ENCODE measurements at places on chromosomes 12 and 14.
A peak's percentile ranks its signal among the peaks of the same experiment; 100 is the strongest.

DNA sequence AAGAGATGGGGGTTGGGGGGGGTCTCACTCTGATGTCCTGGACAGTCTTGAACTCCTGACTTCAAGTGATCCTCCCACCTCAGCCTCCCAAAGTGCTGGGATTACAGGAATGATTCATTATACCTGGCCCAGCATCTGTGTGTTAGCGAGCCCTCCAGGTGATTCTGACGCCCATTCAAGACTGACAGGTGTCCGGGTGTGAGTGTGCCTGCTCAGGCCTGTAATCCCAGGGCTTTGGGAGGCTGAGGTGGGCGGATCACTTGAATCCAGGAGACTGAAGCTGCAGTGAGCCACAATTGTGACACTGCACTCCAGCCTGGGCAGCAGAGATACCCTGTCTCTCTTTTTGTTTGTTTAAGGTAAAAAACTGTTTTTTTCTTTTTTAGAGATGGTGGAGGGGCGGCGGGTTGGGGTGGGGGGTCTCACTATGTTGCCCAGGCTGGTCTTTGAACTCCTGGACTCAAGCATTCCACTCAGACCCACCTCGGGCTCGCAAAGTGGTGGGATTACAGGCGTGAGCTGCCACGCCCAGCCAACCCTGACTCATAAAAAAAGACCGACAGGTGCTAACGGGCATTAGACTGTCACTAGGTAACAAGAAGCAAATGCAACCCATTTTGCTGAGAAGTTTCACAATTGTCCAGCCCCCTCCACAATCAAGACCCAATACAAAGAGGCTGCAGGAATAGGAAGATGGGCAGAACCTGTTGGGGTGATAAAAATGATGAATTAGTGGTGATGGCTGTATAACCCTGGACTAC lies 4.7 kb downstream of the VSIG10 start:
- DNase-seq, result no peak

DNA sequence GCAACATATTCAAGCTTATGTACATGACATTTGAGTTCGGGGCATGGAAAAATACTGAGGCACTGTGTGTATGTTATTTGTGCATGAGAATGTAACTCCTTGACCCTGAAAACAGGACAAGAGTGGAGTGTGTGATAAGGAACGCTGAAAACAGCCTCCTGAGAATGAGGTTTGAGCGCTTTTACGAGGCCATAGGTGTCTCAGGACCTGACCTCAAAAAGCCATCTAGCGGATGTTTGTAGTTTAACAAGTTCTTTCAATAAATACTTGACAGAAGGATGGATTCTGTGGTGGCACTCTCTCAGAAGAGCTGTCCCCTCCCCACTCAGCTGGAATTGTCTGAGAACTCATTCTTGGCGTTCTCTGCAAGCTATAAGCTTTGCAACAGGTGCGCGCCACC lies 350.5 kb upstream of the TMTC1 start:
- no peak for DNase-seq

GRCh38 chr12:127284021-127284420 lies 982.9 kb upstream of the TMEM132C start:
- no peak for DNase-seq

DNA sequence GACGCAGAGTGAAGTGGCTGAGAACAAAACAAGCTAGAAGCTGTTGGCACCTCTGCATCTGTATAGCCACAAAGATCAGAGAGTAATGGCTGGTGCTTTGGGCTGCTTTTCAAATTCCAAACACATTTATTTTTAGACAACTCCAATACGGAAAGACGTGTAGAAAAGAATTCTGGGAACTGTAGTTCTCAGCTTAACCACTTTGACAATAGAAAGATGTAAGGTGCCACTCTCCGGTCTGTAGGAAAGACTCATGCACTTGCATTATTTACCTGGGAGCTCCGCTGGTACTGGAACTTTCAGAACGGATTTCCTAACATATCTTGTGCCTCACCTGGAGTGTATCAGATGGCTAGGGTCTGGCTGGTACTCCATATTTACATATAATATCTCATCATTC lies 1.8 kb upstream of the OR4K2 start:
- DNase-seq, result no peak

GRCh38 chr14:73240816-73241480 lies 3.6 kb downstream of the PAPLN start:
- DNase-seq, result no peak

GRCh38 chr12:48828293-48828692 lies 10.0 kb downstream of the CACNB3 start:
- DNase-seq, result no peak

- DNase-seq, result no peak
Measured at GRCh38 chr12:19988459-19988873, 379.9 kb upstream of the PDE3A start.

DNA sequence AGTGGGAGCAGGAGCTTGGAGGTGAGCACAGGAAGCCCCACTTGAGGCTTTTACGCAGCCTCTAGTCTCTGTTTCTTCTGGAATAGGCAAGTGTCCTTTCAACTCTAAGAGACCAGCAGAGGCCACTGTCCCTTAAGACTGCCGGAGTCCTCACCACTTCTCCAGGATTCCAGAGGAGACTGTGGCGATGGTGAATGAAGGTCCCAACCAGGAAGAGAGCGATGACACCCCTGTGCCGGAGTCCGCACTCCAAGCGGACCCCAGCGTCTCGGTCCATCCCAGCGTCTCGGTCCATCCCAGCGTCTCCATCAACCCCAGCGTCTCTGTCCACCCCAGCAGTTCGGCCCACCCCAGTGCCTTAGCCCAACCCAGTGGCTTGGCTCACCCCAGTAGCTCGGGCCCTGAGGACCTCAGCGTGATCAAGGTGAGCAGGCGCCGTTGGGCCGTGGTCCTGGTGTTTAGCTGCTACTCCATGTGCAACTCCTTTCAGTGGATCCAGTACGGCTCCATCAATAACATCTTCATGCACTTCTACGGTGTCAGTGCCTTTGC lies 442 bp downstream of the FLVCR2 start:
- no peak for DNase-seq

- DNase-seq, result no peak
Measured at GRCh38 chr12:39401459-39401858, 41.5 kb downstream of the KIF21A start.

DNA sequence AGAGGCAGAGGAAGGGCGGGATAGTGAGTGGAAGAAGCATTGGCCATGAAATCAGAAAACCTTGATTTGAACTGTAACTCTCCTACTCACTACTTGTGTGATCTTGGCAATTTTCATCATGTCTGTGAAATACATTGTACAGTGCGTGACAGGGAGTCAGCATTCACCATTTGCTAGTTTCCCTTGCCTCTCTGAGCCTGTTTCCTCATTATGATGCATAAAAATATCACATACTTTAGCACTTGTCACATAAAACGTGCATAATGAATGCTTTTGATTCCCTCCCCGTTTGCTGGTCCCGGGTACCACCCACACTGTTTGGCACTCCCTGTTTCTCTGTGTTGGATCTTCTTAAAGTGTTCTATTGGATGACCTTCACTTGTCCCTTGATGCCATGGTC lies 101.1 kb upstream of the FRMD6 start:
- no peak for DNase-seq

DNA sequence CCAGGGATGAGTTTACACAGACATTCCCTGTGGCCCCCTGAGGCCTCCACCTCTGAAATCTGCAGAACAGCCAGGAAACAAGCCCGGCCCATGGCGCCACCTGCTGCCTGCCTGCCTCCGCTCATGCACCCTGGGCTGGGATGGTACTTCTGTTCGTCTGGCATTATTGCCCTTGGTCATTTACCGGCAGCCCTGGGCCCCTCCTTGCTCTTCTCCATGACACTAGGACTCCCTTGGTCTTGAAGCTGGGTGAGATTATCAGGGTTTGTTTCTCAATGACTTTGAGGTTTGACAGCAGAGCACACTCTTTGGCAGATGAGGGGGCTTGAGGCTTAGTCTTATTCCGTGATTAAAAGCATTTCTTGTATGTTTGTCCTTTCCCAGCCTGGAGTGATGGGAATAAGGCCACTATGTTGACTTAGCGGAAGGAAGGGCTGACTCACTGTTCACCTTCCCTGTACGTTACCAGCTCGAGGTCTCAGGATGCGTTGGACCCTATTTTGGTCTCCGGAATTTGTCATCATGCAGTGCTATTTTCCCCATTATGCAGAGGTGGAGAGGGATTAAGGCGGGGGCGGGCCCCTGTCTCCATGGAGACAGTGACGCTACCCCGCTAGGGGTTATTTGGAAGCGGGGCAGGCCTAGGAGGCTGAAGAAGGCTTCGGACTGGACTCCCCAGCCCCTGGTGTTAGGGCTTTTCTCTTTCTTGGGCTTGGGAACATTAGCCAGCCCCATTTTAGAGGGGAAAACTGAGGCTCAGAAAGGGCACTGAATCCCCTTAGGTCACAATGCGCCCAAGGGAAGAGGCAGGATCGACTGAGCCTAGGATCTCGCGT lies 706 bp upstream of the PEX5 start:
- peak; percentile 83 for DNase-seq

- DNase-seq, result no peak
Measured at GRCh38 chr12:131177599-131177998, 223.9 kb downstream of the ADGRD1 start.

DNA sequence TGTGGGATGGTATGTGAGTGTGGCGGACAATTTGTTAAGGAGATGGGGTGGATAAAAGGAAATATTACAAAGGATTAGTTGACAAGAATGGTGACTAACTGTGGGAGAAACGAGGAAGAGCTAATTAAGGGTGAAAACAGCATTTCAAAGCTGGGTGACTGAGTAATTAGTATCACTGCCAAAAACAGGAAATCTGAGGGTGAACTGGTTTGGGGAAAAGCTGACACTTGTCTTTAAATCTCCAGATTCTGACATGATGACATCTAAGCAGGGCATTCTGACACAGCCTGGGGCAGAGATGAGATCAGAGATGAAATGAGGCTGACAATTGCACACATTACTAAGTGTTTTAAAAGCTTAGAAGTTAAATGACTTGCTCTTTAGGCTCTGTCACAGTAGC lies 42.4 kb upstream of the CCDC175 start:
- no peak for DNase-seq

DNA sequence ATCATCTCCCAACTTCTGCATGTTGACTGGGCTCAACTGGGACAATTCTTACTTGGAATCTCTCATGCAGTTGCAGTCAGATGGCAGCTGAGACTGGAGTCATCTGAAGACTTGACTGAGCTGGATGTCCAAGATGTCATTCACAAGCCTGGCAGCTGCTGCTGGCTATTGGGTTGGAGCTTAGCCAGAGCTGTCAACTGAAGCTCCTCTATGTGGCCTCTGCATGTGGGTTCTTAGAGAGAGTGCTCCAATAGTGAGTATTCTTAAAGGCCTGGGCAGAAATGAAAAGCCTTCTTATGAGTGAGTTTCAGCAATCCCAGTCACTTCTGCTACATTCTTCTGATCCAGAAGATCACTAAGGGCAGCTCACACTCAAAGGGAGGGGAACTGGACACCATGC lies 440.9 kb downstream of the LRIG3 start:
- no peak for DNase-seq

DNA sequence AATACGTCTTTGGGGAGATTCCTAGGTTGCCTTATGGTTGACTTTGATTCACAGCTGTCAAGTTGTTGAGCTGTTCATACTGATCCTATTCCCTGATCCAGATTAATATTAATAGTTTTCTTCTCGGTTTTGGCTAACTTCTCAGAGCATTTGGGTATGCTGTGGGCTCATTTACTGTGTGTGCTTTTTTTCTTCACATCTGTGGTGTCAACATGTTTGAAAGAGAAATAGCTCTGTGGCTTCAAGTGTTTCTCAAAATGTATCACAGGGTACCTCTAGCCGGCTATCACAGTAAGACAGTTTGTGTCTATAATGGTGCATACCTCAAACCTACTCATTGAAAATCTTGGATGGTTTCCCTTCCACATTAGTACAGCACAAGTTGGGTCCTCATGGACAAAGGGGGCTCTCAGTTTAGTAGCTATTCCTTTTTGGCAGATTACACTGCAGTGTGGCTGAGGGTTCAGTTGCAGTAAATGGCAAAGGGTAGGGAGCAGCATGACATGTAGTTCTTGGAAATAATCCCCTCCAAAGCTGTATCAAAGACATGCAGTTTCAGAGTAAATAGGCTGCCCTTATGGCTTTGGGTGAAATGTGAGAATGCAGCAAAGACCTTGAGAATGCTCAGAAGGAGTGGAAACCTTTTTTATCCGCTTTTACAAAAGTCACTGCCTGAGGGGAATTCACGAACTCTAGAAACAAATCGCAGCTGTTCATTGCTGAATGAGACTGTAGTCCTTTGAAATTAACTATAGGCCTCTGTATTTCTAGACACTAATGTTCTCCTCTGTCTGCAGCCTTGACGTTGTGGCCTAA lies 102.4 kb upstream of the ATF1 start:
- DNase-seq, result peak; percentile 53

GRCh38 chr14:55446127-55446736 lies 5.8 kb upstream of the TBPL2 start:
- peak; percentile 70 for DNase-seq

DNA sequence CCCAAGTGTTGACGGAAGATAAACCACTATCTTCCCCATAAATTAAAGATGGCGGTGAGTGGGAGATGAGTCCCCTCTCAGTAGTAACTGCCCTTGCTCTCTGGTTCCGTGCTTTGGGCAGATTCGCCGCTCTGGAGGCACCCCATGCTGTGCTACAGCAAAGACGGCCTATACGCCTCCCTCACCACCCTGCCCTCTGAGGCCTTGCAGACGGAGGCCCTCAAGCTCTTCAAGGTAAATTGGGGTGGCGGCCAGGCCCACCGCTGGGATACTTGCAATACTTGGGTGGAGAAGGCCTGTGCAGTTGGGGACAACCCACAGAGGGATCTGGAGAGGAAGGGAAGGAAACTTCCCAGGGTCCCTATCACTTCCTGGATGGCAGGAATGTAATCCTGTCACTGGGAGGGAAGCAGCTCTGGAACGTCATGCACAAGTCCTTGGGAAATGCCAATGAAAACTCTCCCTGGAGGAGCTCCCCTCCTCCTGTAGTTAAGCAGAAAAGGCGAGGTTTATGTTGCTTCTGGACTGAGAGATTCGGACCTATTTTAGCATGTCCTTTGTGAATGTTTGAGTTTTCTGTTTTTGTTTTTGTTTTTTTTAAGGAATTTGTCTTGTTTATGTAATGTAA lies 22.8 kb downstream of the PIGH start:
- DNase-seq, result no peak

DNA sequence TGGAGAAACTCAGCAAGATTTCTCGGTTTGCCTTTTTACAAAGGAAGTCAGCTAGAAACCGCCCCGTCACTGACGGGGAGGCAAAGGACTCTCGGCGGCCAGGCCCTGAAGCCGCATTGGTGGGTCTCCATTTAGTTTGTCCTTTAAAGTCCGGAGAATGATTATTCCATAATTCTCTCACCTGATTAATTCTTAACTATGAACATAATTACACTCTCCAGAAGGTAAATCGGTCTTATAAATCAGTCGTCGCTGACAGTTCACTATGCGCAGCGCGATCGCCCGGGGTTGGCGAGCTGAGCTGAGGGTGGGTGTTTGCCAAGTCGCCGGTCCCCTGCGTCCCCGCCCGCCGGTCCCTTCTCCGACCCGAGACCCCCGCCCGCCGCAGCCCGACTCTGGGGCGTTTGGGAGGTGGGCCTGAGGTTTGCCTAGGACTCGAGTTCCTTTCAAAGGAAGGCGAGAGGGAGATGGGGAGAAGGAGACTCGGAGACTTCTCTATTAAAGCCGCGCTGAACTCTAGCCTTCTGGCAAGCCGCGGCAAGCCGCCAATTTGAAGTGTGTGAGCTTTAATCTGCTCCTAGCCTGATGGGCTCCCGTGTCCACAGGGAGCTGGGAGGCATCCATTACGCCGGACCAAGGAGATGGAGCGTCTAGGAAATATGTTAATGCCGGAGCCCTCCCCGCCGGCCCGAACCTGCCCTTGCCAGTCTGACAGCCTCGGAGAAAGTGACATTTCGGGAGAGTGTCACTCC lies 392.9 kb downstream of the NOVA1 start:
- no peak for DNase-seq

- no peak for DNase-seq
Measured at GRCh38 chr14:31949709-31950108, 127.4 kb upstream of the ARHGAP5 start.
